ENCODE measurements at places on chromosomes 16 and 17. TPM values are rescaled to one million over a fixed set of nuclear protein-coding genes. Genes with fewer than 3 reads are reported as not detected.

Gene MIEF2
- 8.0 TPM for total RNA-seq

GRCh38 chr17:8806926-8807550, 7.9 kb upstream of the MFSD6L start:
- DNase-seq = no peak

GRCh38 chr17:32493976-32494513, 7.3 kb downstream of the CDK5R1 start:
- no peak for DNase-seq

GRCh38 chr17:59893676-59894100, 767 bp downstream of the RPS6KB1 start:
- no peak for DNase-seq

Gene HBA1
- total RNA-seq = 8.0 TPM

DNA sequence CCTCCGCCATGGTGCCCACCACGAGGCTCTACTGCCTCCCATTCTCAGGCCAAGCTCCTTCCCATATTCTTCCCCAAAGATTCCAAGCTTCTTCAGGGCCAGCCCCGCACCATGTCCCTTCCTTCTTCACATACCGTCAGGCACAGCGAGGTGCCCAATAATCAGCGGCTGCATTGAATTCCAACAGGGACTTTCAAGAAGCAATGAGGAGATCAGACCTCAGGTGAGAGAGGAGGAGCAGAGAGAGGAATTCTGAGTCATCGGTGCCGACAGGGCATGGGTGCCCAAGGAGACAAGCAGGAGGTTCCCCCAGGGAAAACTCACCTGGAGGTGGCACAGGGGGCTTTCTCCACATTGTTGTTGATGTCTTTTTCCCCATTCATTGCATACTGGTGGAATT, 2.0 kb downstream of the NOS2 start:
- no peak for DNase-seq

- DNase-seq = no peak
Observed at GRCh38 chr17:10251212-10251948, 53.0 kb upstream of the GAS7 start.

GRCh38 chr16:57926041-57926440, 44.9 kb downstream of the CNGB1 start:
- DNase-seq = no peak

DNA sequence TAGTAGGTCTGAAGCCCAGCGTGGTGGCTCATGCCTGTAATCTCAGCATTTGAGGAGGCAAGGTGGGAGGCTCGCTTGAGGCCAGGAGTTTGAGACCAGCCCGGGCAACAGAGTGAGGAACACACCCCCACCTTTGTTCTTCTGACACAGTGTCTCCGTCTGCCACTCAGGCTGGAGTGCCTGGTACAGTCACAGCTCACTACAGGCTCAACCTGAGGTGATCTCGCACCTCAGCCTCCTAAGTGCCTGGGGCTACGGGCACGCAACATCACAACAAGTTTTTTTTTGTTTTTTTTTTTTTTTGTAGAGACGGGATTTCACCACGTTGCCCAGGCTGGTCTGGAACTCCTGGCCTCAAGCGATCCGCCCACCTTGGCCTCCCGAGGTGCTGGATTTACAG, 6.7 kb upstream of the TLCD3A start:
- DNase-seq = no peak

- DNase-seq = no peak
Observed at GRCh38 chr17:82865774-82866395, 26.1 kb upstream of the ZNF750 start.

Gene ELMO3
- total RNA-seq = 4.1 TPM

DNA sequence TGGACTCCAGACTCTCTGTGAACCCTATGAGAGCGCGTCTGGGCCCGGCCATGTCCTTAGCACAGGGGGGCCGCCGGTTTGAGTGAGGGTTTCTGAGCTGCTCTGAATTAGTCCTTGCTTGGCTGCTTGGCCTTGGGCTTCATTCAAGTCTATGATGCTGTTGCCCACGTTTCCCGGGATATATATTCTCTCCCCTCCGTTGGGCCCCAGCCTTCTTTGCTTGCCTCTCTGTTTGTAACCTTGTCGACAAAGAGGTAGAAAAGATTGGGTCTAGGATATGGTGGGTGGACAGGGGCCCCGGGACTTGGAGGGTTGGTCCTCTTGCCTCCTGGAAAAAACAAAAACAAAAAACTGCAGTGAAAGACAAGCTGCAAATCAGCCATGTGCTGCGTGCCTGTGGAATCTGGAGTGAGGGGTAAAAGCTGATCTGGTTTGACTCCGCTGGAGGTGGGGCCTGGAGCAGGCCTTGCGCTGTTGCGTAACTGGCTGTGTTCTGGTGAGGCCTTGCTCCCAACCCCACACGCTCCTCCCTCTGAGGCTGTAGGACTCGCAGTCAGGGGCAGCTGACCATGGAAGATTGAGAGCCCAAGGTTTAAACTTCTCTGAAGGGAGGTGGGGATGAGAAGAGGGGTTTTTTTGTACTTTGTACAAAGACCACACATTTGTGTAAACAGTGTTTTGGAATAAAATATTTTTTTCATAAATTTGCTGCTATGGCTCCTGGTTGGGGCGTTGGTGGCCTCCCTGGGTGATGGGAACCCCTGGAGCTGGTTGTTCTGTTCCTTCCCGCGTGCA, 23.1 kb downstream of the STAT5A start:
- peak; percentile 95 for DNase-seq

- peak; percentile 42 for DNase-seq
Observed at GRCh38 chr17:31564883-31565301, 173.4 kb downstream of the RAB11FIP4 start.

GRCh38 chr17:7213895-7214299, 5.7 kb downstream of the DLG4 start:
- DNase-seq = peak; percentile 77

GRCh38 chr16:13099822-13100221, 198.4 kb downstream of the SHISA9 start:
- no peak for DNase-seq

Gene DRC3
- total RNA-seq = 0.81 TPM

- DNase-seq = no peak
Observed at GRCh38 chr16:88688013-88688778, 1.9 kb upstream of the SNAI3 start.

Gene KRT10
- 19.7 TPM for total RNA-seq

GRCh38 chr16:2173366-2173765, 17.8 kb downstream of the TRAF7 start:
- no peak for DNase-seq

Gene RNF157
- total RNA-seq = 0.40 TPM

DNA sequence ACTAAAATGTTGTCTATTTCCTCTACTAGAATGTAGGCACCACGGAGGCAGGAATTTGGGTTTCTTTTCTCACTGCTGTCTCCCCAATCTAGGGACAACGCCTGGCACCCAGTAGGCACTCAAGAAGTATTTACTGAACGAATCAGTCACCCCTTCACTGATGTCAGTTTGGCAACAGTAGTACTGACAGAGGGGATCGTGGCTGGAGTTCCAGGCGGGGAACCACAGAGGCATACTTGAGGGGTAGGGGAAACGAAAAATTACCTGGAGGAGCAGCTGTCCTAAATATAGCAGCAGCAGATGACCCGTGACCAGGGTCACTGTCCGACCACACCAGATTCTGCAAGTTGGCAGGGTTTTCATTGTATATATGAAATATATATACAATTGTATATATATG, 33.3 kb downstream of the TRIM25 start:
- DNase-seq = no peak

Gene SREBF1
- 158 TPM for total RNA-seq

DNA sequence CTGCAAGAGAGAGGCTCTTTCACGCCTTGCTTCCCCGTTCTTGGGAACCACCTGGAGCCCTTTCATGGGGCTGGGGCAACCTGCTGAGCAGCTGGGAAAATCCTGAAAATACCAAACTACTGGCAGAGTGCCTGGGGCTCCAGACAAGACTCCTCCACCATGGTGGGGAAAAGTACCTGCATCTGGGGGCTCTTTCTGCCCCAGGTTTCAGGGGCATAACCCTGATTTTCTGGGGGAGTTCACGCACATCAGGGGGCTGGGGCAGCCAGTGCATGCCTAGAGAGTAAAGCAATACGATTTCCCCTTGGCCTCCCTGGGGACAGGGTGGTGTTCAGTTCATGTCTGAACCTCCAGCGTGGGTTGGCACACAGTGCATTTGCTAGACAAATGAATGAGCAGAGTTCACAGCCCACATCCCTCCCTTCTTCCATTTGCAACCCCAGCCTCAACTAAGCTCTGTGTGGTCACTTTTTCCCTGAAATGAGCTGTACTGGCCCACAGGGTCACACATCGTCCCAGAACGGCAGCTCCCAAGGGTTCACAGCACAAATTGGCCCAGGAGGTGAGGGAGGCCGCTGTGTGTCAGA, 5.2 kb upstream of the CDC42EP4 start:
- no peak for DNase-seq

DNA sequence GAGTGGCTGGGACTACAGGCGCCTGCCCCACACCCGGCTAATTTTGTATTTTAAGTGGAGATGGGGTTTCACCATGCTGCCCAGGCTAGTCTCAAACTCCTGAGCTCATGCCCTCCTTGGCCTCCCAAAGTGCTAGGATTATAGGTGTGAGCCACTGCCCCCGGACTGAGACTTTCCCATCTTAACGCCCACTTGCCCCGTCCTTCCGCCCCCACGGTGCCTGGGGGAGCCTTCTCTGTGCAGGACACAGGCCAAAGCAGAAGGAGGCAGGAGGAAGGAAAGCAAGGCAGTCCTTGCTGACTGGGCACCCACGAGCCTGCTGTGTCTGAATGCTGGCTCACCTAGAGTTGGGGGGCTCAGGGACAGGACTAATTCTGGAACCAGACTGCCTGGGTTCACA, 17.6 kb upstream of the GNG13 start:
- DNase-seq = no peak

Gene KRTAP4-5
- total RNA-seq = not detected

Gene QPRT
- 111 TPM for total RNA-seq

- no peak for DNase-seq
Observed at GRCh38 chr16:31148281-31148728, 1.6 kb downstream of the PRSS36 start.

DNA sequence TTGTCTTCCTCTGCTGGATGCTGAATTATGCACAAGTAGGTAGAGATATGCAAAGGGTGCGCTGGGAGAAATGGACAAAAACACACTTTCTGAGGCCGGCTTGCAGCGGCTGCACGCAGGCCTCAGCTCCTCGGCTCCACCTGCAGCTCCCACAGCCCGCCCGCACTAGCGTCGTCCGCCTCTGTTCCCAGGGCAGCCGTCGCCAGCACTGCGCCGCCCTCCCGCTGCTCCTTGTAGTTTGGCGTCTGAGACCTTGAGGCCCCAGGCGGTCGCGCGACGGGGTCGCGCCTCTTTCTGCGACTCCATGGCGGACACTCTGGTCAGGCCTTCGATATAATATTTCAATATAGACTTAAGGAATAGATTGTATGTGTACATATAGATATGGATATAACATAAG, 24.8 kb downstream of the SLFN12 start:
- DNase-seq = no peak

DNA sequence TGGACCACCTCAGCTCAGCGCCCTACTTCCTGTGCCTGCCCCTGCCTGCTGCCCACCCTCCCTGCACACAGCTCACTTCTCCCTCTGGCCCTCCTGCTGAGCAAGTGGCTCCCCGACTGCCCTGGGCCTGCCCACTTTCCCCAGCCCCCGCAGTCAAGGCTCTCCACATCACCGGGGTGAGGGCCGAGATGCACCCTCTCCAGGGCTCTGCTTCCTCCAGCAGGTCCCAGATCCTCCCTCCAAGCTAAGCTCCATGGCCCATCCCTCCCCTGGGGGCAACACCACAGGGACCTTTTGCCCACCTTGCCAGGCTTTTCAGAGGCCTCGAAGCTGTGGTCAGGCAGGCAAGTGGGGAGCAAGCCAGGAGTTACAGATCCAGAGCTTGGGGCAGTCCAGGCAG, 820.2 kb downstream of the KCNJ18 start:
- DNase-seq = no peak

Gene ATP6V0A1
- total RNA-seq = 36.4 TPM

Gene SEZ6
- total RNA-seq = not detected

GRCh38 chr16:82685526-82685925, 58.8 kb downstream of the CDH13 start:
- DNase-seq = no peak

DNA sequence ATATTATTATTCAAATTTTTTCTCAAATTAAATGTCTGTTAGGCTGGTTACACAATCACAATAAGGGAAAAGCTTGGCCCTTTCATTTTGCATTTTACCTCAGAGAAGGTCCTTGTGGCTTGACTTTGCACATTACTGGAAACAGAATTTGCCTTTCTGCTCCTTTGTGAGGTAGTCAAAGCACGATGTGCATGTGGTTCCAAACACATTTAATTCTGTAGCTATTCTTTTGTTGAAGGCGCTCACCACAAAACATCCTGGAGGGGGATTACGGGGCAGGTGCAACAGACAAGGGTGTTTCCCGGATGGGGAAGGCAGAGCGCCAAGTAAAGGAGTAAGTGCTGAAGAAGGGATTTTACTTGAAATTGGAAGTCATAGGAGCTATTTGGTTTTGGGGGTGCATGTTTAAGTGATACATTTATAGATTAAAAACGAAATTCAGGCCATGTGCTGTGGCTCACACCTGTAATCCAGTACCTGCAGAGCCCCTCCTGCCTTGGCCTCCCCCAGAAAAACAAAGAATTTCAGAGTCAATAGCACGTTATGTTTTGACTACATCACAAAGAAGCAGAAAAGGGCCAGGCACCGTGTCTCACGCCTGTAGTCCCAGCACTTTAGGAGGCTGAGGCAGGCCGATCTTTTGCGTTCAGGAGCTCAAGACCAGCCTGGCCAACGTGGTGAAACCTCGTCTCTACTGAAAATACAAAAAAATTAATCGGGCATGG, 31.2 kb upstream of the TENT4B start:
- no peak for DNase-seq

DNA sequence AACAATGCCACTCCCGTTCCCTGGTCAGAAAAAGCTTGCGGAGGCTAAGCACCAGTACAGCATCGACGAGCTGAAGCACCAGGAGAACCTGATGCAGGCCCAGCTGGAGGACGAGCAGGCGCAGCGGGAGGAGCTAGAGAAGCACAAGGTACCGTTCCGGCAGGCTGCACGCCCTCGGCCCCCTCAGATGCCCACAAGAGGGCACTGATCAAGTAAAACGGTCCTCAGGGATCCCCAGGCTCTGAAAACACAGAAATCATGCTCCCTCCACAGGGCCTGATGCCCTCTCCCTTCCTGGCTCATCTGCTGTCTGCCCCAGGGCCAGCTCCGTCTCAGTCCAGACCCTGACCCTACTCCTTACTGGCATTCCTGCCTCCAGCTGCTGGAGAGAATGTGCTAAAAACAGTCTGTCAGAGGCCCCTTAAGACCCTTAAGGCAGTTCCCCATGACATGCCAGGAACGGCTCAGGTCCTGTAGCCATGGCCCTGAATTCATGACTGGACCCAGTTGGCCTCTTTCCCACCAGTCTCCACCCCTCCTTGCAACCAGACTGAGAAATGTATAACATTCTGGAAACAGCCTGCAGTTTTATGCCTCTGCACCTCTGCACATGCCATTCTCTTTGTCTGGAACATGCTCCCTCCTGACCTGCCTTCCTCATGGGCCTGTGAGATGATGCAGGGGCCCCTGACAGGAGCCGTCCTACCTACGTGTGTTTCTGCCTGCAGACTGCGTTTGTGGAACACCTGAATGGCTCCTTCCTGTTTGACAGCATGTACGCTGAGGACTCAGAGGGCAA, 21.8 kb downstream of the DRC3 start:
- no peak for DNase-seq

- no peak for DNase-seq
Observed at GRCh38 chr17:9074131-9074530, 52.8 kb downstream of the NTN1 start.

Gene KRT9
- not detected for total RNA-seq

- peak; percentile 96 for DNase-seq
Observed at GRCh38 chr16:2147981-2148671, at the start of gene RAB26. RAB26 (plus strand) TSS chr16:2148625; CDS start chr16:2148784, 159 bp downstream.

GRCh38 chr16:80684906-80685305, 119.5 kb downstream of the CDYL2 start:
- no peak for DNase-seq

GRCh38 chr16:86076606-86077005, 177.6 kb downstream of the IRF8 start:
- DNase-seq = no peak

Measured in right lobe of liver (tissue), 6 donors.